Stimulated activated CD4-positive, alpha-beta T cell treated with anti-CD3 and anti-CD28 coated beads, Interleukin-15, amount 100 ng/mL, for 1 hour (primary cell): ENCODE measurements at places on chromosomes 2 and 18.

DNA sequence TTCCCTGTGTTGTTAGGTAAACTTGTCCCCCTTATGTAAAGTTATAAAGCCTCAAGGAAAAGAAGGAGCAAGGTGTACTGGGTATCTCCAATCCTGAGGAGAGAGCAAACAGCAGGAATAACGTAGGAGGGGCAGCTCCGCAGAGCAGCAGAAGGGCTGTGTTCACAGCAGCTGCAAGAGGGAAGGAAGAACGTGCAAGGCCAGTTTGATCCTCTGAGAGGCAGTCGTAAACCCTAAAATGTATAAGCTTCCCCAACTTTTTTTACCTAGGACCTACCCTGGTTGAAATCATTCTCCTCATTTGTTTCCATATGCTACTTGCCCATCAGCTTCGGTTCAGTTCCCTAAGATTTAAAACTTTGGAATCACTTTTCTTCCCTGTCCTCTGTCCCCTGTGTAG lies 51.9 kb upstream of the MAP3K20 start:
- DNase-seq: no peak

GRCh38 chr18:9109523-9109922 lies 7.0 kb downstream of the NDUFV2 start:
- no peak for DNase-seq

- DNase-seq: no peak
Measured at GRCh38 chr2:28049899-28050298, 159.4 kb downstream of the BABAM2 start.

GRCh38 chr2:29841386-29842004 lies 79.9 kb downstream of the ALK start:
- no peak for DNase-seq
